ENCODE measurements at places on chromosomes 6 and 20. TPM values are rescaled to one million over a fixed set of nuclear protein-coding genes. Genes with fewer than 3 reads are reported as not detected.

Gene E2F3
- total RNA-seq = 45.2 TPM

GRCh38 chr6:80725156-80725930 lies 618.9 kb downstream of the BCKDHB start:
- H3K4me1 ChIP-seq = no peaks in the 10 kb centered on the region
- DNase-seq = no peak
- no peaks in the 10 kb centered on the region for H3K36me3 ChIP-seq
- no peak overlapping the region for H3K4me3 ChIP-seq

Gene DDO
- not detected for total RNA-seq

GRCh38 chr20:37749218-37749617 lies 55.4 kb downstream of the CTNNBL1 start:
- H3K4me3 ChIP-seq = no peak overlapping the region
- H3K36me3 ChIP-seq = no peaks in the 10 kb centered on the region
- peaks cover 14% of the 10 kb centered on the region for H3K4me1 ChIP-seq
- no peak overlapping the region for H3K27ac ChIP-seq
- H3K27me3 ChIP-seq = no peaks in the 10 kb centered on the region

DNA sequence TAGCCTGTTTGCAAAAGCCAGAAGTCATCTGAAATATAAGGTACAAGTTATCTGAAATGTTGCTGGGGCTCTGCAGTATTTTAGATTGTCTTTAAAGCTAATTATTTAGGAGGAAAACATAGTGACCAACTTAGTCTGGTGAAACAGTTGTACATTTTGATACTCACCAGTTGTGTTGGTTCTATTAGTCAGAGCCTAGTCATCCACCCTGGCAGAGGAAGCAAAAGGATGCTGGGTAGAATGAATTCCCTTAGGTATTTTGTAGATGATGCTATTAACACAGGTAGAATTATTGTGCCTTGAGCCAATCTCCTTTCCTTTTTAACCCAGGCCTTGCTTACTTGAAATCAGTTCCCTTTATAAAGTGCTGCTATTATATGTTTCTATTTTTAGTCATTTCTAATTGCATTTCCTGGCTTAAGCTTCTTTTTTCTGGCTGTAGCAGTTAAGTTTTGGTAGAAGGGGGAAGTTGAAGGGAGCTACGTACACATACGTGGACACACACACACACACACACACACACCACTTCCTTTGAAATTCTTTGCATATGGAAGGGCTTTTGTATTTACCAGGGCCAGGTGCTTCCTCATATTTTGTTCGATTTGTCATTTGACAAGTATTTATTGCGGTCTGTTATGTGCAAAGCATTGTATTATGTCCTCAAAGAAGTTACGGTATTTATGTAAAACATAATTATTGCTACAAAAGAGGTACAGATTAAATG lies 82.4 kb downstream of the RTN4IP1 start:
- H3K4me1 ChIP-seq = peaks cover 49% of the 10 kb centered on the region
- DNase-seq = no peak
- H3K27me3 ChIP-seq = no peaks in the 10 kb centered on the region
- H3K4me3 ChIP-seq = no peak overlapping the region
